ENCODE measurements at places on chromosomes 6 and 20.

DNA sequence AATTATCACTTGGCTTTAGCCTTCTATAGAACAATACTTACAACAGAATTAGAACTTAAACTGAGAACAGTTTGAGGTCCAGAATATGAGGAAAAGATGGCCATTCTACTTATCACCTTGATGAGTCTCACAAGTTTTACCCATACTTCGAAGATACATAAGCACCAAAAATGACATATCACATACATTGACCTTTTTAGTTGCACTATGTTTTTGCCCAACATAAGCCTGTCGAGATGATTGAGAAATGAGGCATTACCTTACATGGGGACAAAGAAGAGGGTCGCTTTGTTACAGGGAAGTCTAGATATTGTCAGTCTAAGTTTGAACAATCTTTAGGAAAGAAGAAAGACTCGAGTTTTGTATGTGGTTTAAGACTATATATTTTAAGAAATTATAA is 48.4 kb upstream of the MEI4 start:
- no peak for DNase-seq

- DNase-seq: no peak
Observed at GRCh38 chr20:32296819-32297420, 19.5 kb downstream of the KIF3B start.

DNA sequence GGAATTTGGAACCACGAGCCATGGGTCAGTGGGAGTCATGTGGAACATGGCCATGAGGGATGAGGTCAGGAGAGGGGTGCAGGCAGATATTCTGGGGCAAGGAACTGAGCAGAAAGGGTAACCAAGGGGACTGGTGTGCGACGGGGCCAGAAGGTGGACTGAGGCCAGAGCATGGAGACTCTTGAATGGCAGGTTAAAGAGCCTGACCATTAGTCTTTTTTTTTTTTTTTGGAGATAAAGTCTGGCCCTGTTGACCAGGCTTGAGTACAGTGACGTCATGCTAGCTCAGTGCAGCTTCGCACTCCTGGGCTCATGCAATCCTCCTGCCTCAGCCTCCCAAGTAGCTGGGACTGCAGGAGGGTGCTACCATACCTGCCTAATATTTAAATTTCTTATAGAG is 64.0 kb downstream of the RREB1 start:
- no peak for DNase-seq

DNA sequence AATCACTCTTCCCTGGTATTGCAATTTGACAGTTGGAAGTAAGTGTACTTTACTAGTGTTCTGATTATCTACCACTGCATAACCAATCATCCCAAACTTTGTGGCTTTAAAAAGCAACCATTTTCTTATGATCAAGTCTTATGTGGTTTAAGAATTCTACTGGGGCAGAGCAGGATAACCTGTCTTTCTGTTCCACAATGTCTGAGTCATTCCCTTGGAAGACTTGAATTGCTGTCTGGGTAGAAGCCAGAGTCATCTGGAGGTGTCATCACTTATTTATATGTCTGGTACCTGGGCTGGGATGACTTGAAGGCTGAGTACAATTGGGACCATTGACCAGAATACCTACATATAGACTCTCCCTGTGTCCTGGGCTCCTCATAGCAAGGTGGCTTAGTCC is 644.3 kb downstream of the HDGFL1 start:
- no peak for DNase-seq

- no peak for DNase-seq
Observed at GRCh38 chr6:73079611-73079955, 145.7 kb downstream of the KHDC1L start.

DNA sequence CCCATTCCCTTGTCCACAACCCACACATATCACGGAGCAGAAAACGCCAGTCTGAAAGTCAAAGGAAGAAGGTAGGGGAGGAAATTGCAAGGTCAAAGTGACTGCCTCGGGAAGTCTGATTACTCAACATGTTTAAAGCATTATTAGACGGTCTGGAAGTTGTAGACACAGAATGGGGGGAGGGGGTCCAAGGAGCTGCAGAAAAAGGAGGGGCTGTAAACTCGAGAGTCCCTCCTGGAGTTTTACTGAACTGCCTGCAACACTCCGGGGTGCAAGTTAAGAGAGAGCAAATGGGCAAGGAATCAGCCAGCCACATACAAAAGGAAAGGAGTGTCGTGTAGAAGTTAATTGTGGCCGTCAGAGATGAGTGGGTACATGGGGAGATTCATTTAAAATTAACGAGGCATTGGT is 417.7 kb upstream of the JARID2 start:
- no peak for DNase-seq

- DNase-seq: no peak
Observed at GRCh38 chr6:162249907-162250642, 477.5 kb downstream of the PRKN start.

GRCh38 chr20:38291966-38292365 is 12.0 kb upstream of the BPI start:
- DNase-seq: no peak

GRCh38 chr20:24469116-24469893 is at the start of gene SYNDIG1:
TSS of gene SYNDIG1 (plus strand) at chr20:24469629. CDS start at chr20:24543098, 73,469 bp downstream.
- DNase-seq: no peak

DNA sequence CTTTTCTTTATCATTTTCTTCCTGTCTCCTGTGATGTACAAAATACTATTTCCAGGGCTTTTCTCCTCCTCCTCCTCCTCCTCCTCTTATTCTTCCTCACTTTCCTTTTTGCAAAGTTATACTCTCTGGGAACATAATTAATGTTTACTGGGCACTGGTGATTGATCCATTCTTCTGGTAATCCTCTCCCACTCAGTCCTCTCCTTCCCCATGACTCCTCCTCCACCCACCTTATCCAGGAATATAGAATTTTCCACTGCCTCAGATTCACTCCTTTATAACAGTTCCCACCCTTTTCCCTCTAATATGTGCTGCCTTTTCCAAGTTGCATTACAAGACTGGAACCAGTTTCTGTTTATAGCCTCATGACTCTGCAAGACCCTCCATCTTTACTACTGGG is 62.5 kb upstream of the IYD start:
- DNase-seq: no peak

GRCh38 chr6:28171271-28171670 is 29.6 kb downstream of the ZKSCAN8 start:
- DNase-seq: no peak

DNA sequence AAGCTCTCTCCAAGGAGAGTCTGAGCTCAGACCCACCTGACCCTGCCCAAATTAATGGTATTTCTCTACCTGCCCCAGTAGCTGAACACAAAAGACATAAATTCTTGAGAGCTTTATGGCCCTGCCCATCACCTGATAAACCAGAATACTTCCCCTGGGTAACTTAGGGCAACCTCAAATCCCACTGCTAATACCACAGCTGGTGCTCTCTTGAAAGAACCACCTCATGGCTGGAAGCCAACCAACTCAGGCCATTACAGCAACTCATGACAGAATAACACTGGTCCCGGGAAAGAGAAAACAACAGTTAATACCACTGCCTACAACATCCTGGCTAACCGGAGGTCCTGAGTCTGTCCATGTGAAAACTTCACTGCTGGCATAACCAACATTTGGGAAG is 328.6 kb downstream of the NKAIN2 start:
- no peak for DNase-seq

Measured in activated T-cell treated with anti-CD3 and anti-CD28 coated beads for 48 hours (primary cell).